ENCODE measurements at places on chromosomes 12 and 14. TPM values are rescaled to one million over a fixed set of nuclear protein-coding genes. Genes with fewer than 3 reads are reported as not detected.

FOXJ2 gene
- 4.4 TPM for total RNA-seq

HOXC10 gene
- not detected for total RNA-seq

GUCY2C gene
- not detected for total RNA-seq

DNA sequence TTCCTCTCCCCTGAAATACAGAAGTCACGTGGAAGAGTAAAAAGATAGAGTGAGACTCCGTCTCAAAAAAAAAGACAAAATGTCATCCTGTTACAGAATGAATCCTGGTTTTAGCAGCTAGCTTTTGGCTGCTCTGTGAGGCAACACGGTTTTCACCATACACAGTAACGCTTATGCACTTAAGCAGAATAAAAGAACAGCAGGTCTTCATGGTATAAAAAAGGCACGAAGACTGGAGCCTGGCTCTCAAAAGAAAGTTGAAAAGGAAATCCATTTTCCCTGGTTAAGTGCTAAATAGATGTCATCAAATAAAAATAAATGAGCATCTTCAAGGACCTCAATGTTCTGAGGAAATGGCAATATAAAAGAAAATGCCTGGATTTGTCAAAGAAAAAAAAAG lies 444.1 kb downstream of the IPO8 start:
- DNase-seq: no peak

RABGGTA gene
- total RNA-seq: 11.5 TPM

MYH6 gene
- not detected for total RNA-seq

- DNase-seq: peak; percentile 49
These were observed 2.8 kb downstream of the SERPINA1 start for GRCh38 chr14:94385553-94386057.

FOXG1 gene
- total RNA-seq: not detected

GRCh38 chr12:26571560-26571959 lies 261.4 kb downstream of the ITPR2 start:
- DNase-seq: no peak

SRSF5 gene
- 82.3 TPM for total RNA-seq

GRCh38 chr14:72907886-72908285 lies 14.0 kb upstream of the DPF3 start:
- no peak for DNase-seq

ADAM20 gene
- 0.35 TPM for total RNA-seq

DNA sequence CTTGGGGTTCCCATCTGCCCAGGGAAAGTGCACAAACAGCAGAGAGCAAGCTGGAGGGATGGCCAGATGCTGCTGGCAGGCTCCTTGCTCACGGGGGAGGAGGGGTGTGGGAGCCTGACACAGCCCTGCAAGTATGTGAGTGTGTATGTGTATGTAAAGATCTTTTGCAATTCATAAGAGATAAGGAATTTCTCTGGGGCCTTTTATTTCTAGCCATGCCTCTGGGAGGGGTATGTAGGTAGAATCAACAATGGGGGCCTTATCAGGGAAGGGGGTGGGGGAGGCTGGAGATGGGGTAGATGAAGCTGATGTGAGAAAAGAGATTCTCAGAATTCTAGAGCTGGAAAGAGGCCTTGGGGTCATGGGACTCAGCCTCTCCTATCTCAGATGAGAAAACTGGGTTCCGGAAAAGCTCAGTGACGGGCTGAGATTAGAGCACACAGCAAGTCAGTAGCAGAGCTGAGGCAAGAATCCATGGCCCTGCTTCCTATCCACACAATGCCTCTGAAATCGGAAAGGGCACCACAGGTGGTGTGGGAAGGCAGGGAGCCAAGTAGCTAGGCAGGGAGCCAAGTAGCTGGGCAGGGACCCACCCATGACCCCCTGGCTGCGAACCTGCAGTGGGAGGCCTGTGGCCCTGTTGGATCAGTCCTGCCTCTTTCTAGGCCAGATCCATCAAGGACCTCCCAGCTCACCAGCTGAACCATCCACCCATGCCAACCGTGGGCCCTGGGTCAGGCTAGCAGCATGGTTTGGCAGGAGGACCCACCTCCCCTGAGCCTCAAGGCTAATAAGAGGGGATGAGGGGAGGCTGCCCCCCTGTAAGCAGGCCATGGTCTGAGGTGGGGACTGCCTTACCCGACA lies 54.7 kb downstream of the PLEKHG3 start:
- DNase-seq: peak; percentile 38

GRCh38 chr12:65905405-65905804 lies 81.1 kb downstream of the HMGA2 start:
- no peak for DNase-seq

DNA sequence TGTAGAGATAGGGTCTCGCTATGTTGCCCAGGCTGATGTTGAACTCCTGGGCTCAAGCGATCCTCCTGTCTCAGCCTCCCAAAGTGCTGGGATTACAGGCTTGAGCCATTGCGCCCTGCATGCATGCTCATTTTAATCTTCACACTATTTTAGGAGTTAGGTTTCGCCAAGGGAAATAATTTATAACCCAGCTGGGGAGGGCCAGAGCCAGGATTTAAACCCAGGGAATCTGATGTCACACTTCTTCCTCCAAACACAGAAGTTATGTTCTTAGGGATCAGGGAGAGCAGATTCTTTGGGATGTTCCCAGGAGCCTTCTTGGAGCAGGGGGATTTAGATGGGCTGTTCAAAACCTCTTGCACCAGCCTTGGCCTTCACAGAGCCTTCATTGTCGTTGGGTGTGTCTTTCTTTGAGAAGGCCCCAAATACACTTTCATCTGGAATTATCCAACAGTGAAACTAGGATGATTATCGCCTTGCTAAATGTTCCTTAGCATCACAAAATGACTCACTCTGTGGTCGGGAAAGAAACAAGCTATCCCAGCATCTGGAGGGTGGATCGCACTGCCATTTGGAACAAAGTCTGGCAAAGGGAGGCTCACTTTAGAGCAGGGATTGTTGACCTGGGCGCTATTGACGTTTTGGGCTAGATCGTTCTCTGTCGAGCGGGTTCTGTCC lies 8.2 kb upstream of the PPP1CC start:
- no peak for DNase-seq

- no peak for DNase-seq
These were observed 5.7 kb upstream of the GPR65 start for GRCh38 chr14:87999277-87999676.

PRH2 gene
- total RNA-seq: not detected

DNA sequence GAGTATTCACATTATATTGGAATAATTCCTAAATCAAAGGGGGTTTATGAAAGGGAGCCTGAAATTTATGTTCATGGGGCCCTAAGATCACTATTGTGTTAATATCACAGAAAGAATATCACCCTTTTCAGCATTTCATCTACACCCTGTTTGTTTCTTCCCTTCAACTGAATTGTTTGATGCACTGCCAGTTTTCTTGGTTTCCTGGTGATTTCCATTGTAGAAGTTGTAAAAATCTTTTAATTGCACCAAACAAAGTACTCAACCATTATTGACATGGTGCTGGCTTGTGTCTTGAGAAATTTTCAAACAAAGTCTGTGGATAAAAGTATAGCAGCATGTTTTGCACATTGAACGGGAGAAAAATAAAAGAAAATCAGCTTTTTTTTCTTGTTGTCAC lies 154.8 kb upstream of the PRKD1 start:
- DNase-seq: no peak

DNA sequence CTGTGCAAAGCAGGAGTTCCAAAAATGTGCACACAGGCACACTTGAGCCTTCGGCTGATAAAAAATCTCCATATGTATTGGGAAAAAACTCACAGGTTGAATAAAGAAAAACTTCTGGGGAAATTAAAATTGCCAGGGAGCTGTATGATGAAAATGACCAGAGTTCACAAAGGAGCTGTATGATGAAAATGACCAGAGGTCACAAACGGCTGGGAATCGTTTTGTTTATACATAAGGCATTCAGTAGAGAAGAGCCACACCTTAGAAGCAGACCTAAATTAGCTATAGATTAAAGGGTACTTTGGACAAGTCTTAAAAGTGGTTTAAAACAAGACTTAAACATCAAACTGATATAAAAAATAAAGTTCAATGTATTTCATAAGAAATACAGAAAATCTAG lies 251.7 kb upstream of the TMEM132C start:
- DNase-seq: no peak

PRH1 gene
- total RNA-seq: 6.9 TPM

CPNE6 gene
- total RNA-seq: 0.09 TPM
